ENCODE measurements at places on chromosomes 12 and 14.

GRCh38 chr12:39341179-39341578 lies 101.7 kb downstream of the KIF21A start:
- peaks cover 7% of the 10 kb centered on the region for H3K36me3 ChIP-seq
- H3K4me1 ChIP-seq: no peaks in the 10 kb centered on the region
- DNase-seq: no peak
- H3K4me3 ChIP-seq: no peak overlapping the region
- H3K27ac ChIP-seq: no peak overlapping the region

GRCh38 chr14:104541905-104542465 lies 37.6 kb upstream of the C14orf180 start:
- H3K36me3 ChIP-seq: no peaks in the 10 kb centered on the region
- H3K27ac ChIP-seq: no peak overlapping the region
- peaks cover 2% of the 10 kb centered on the region for H3K4me1 ChIP-seq
- peaks cover 23% of the 10 kb centered on the region for H3K27me3 ChIP-seq
- no peak overlapping the region for H3K4me3 ChIP-seq
- DNase-seq: peak; percentile 6

DNA sequence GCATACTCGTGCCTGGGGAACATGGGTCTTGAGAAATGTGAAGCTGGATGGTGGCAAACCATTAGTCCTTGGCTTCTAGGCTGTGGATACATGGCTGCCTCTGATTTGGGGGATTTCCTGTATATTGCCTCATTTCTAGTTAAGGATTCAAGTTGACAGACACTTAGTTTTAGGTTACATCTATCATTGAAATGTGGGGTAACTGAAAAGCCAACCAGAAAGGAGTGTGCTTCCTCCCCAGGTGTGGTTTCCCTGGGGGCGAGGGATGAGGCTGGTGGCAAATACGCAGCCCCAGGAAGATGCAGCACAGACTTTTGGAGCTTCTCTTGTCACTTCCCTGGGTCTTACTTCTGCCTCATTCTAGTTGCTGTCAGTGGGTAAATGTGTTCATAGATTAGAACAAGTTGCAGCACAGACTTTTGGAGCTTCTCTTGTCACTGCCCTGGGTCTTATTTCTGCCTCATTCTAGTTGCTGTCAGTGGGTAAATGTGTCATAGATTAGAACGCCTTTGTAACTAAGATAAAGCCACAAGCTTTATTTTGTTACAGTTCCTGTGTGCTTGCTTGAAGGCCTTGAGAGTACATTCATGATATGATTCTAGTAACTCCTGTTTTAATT lies 85.1 kb downstream of the BORCS5 start:
- H3K27me3 ChIP-seq: no peaks in the 10 kb centered on the region
- H3K4me1 ChIP-seq: peaks cover 45% of the 10 kb centered on the region
- peak overlapping the region; percentile 94 for H3K27ac ChIP-seq
- peak; percentile 62 for DNase-seq
- peaks cover 27% of the 10 kb centered on the region for H3K36me3 ChIP-seq

GRCh38 chr12:66644151-66644550 lies 34.7 kb downstream of the GRIP1 start:
- DNase-seq: no peak
- no peaks in the 10 kb centered on the region for H3K4me1 ChIP-seq
- H3K27ac ChIP-seq: no peak overlapping the region
- H3K27me3 ChIP-seq: no peaks in the 10 kb centered on the region
- H3K4me3 ChIP-seq: no peak overlapping the region

GRCh38 chr12:101604132-101604531 lies 9.4 kb downstream of the MYBPC1 start:
- H3K27me3 ChIP-seq: no peaks in the 10 kb centered on the region
- no peak overlapping the region for H3K4me3 ChIP-seq
- no peaks in the 10 kb centered on the region for H3K4me1 ChIP-seq
- H3K27ac ChIP-seq: no peak overlapping the region
- H3K36me3 ChIP-seq: no peaks in the 10 kb centered on the region
- DNase-seq: no peak
